ENCODE measurements at places on chromosomes 2 and 18. TPM values are rescaled to one million over a fixed set of nuclear protein-coding genes. Genes with fewer than 3 reads are reported as not detected.

GRCh38 chr2:197128126-197128525, 182.5 kb downstream of the ANKRD44 start:
- no peak for DNase-seq

Gene SATB2
- 1.7 TPM for total RNA-seq

DNA sequence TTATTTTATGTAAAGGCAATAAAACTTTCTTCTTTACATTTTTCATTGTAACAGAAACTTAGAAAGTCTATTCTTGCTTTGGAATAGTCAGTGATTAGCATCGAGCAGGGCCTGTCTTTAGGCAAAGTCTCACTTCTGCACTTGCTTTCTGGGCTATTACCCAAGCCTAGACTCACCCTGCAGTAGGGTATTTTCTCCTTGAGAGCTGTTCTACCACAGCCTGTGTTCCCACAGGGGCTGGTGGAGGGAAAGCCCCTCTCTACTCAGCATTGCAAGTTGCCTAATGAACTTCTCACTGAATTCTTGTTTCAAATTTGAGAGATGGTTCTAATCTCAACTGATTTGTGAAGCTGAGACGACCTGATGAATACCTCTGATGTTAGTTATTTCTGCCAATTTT, 111.7 kb upstream of the KLHL14 start:
- DNase-seq, result no peak

DNA sequence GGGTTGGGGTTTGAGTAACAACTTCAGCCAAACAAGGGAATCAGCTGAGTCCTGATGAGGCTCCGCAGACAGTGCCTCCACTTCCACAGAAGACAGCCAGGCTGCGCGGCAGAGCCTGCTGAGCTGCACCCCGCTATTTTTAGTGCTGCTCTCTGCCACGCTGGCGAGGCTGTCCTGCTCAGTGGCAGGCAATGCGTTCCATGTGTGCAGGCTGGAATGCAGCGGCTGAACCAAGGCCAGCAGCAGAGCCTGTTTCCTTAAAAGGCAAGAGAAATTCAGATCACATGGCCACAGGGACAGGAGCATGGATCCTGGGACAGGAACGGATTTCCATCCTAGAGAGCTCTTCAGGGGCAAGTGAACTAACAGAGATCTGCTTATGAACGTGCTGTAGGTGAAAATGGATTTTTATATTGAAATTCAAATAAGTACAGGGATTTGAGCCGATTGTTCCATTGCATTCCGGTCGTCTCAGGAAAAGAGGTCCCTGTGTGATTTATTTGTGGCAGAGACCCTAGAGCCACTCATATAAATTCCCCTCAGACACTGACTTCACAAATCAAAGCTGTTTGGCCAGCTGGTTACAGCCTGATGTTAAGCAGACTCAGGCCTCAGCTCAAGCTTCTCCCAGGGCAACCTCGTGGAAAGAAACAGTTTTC, 98.7 kb downstream of the COL6A3 start:
- no peak for DNase-seq

Gene ALLC
- total RNA-seq, result not detected

GRCh38 chr2:74935975-74936391, 22.5 kb upstream of the POLE4 start:
- DNase-seq, result no peak

Gene SFTPB
- total RNA-seq, result 0.25 TPM

Gene PRSS56
- total RNA-seq, result not detected

GRCh38 chr18:12768625-12769024, 65.8 kb downstream of the PSMG2 start:
- no peak for DNase-seq

DNA sequence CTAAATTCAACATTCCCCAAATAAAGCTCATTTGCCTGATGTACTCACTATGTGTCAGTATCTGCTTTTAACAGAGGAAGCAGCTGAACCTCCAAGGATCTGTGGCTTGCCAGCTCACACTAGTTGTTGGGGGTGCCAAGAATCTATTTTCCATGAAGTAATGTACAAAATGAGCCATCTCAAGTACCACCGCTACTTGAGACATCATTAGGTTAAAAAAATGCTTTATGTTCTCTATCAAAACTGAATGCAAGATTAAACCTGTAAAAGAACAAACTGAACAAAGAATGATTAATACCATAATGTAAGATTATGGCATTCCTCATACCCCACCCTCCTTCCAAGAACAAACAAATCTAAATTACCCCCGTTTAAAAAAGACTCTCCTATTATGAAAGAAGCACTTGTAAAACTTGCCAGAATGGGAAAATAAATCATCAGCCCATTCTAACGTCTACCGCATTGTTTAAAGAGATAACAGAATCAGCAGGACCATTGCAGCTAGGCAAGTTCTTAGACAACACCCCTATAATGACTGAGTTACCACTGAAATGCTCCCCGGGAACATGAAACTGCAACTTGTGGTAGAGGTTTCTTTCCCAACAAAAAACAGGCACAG, 471.6 kb downstream of the DLGAP1 start:
- DNase-seq, result no peak

- DNase-seq, result no peak
Measured at GRCh38 chr2:128777196-128778035, 458.7 kb upstream of the HS6ST1 start.

Gene STRADB
- total RNA-seq, result 33.5 TPM

DNA sequence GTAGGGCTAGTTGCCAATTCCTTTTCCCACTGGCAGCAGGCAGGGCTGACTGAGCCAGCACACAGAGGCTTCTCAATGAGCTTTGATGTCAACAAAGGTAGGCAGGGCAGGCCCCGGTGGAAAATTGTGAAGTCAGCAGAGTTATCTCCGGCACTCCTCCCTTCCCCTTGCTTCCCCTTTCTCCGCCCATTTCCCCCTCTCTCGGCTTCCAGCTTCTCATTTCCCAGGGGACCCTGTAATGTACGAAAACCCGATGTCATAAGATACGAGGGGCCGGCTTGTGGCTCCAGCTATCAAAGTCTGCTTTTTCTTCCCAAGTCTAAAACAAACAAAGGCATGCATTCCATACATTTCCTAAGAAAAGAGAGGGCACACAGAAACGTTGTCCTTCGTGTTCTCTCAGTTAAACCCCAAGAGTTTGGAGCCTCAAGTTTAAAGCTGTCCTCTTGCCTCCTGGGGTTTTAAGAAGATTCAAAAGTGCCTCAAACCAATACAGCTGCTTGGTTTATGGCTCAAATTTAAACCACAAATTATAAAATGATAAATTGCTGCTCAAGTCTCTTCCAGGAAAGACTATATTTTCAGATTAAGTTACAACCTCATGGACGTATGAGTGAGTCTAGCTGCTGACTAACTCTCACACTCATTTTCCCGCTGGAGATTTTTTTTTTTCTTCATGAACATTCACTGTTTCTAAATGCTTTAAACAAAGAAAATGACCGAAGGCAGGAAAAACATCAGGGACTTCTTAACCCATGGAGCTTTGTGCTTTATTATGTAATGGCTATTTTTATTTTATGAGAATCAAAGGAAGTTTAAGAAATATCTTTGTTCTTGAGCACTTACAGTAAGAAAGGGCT, 27.2 kb upstream of the EML4 start:
- no peak for DNase-seq

GRCh38 chr2:134253117-134253704, 661 bp upstream of the MGAT5 start:
- DNase-seq, result no peak

DNA sequence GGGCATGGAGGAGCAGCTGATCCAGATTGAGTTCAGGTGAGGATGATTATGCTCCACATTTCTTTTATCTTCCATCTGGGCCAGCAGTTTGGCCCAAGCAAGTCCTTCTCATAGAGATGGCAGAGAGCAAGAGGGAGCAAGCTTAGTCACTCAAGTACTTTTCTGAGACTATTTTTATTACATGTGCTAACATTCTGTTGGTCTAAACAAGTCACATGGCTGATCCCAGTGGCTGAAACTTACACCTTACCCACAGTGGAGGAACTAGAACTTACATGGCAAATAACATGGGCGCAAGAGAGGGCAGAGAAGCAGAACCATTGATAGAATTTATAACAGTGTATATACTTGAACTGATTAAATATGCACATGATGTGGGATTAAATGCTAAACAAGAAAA, 105.7 kb downstream of the KYNU start:
- DNase-seq, result no peak

GRCh38 chr2:138237667-138238384, 263.7 kb upstream of the SPOPL start:
- DNase-seq, result no peak

- no peak for DNase-seq
Measured at GRCh38 chr2:143160732-143161707, 31.8 kb downstream of the ARHGAP15 start.

- no peak for DNase-seq
Measured at GRCh38 chr2:119116411-119117295, 41.9 kb downstream of the C1QL2 start.

- no peak for DNase-seq
Measured at GRCh38 chr2:1607971-1608688, 136.2 kb downstream of the PXDN start.

GRCh38 chr18:45974088-45974536, 7.0 kb upstream of the EPG5 start:
- no peak for DNase-seq

Gene SERPINB3
- total RNA-seq, result not detected

DNA sequence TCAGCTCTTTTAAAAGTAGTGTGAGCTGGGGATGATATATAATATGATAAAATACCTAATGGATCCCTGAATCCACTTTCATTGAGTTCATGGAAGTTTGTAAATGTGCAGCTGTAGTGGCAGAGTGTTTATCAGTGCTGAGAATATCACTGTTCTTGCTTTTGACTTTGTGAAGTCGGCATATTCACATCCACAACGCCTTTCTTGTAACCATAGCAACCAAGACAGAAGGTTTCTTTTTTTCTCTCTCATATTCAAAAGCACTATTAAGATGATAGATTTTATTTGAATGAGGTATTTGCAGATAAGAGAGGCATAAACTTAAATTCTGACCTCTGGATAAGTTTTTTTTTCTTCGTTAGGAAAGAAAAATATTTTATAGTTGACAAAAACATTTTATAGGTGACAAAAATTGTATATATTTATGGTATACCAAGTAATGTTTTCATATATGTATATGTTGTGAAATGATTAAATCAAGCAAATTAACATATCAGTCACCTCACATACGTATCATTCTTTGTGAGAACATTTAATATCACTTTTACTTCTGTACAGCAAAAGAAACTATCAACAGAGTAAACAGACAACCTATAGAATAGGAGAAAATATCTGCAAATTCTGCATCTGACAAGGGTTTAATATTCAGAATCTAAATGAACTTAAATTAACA, 130.0 kb downstream of the PLCL1 start:
- DNase-seq, result no peak

- DNase-seq, result no peak
Measured at GRCh38 chr2:54613794-54614257, 109.6 kb upstream of the EML6 start.

- DNase-seq, result no peak
Measured at GRCh38 chr2:163182764-163183354, 344.3 kb upstream of the KCNH7 start.

Gene COBLL1
- total RNA-seq, result 114 TPM

DNA sequence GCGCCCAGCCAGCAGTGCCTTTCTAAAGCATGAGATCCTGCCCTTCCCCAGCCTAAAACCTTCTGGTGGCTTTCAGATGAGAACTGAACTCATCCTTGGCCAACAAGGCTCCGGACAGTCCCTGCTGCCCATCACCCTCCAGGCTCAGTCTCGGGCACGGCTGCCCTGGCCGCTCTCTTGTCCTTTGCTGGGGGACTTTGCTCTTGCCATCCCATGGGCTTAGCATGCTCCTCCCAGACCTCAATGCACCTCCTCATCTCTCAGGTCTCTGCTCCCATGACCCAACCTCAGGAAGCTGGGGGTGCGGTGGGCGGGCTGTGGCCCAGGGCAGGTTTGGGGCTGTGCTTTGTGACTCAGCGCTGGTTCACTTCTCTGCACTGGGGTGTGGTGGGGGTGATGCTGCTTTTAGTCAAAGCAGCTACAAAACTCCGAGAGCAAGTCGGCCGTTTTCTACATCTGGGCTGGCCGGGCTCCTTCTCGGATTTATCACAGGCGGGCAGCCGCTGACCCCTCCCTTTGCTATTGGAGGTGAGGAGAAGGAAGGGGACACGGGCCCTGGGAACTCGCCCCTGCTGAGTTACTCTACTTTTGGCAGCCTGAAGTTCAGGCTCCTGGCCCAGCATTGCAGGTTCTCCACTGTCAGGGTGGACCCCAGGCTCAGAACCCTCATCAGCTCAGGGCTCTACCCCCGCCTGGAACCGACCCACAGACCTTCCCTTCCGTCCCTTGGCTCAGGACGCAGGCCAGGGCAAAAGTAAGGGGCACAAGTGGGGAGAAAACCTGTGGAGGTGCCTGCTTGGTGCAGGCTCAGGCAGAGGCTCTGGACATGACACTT, 90.6 kb upstream of the TAF1B start:
- DNase-seq, result no peak

Gene CCDC150
- total RNA-seq, result 2.0 TPM
